Stimulated activated CD4-positive, alpha-beta T cell treated with anti-CD3 and anti-CD28 coated beads, TNF-alpha, amount 100 ng/mL, for 48 hours (primary cell): ENCODE measurements at places on chromosomes 6 and 20.

- no peak for DNase-seq
These were observed 987.0 kb upstream of the MAP3K7 start for GRCh38 chr6:91573826-91574416.

- DNase-seq: no peak
These were observed 100.5 kb upstream of the DTNBP1 start for GRCh38 chr6:15763364-15763763.

- DNase-seq: no peak
These were observed 347.3 kb upstream of the RUNX2 start for GRCh38 chr6:44980841-44981240.

DNA sequence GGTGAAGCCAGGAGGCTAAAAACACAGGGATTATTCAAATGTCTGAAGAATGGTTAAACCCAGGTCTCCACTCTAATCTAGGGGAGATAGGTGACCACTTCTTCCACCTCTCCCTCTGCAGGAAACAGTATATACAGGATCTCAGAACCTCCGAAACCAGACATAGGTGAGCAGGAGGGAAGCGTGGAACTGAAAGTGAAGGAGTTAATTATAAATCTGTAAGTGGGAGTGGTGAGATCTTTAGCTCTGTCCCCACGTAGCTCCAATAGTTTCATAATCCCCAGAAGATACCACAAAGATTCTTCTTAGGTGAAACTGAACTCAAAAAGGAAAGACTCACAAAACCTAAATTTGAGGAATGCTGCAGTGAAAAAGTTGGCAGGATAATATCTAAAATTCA is 76.8 kb downstream of the THEMIS start:
- DNase-seq: no peak

DNA sequence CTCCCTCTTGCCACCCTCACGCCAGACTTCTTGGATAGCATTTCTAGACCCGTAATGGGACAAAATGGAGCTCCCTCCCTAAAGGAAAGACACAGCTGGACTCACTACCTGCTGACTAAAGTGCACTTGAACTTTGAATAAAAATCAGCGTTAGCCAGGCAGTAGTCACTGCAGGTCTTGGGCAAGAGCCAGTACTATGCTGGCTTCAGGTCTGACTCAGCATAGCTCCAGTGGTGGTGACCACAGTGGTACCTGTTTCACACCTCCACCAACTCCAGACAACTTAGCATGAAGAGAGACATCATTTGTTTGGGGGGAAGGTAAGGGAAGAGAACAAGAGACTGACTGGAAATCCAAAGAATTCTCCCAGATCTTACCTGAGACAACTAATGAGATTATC is 906.8 kb downstream of the GRIK2 start:
- DNase-seq: no peak

DNA sequence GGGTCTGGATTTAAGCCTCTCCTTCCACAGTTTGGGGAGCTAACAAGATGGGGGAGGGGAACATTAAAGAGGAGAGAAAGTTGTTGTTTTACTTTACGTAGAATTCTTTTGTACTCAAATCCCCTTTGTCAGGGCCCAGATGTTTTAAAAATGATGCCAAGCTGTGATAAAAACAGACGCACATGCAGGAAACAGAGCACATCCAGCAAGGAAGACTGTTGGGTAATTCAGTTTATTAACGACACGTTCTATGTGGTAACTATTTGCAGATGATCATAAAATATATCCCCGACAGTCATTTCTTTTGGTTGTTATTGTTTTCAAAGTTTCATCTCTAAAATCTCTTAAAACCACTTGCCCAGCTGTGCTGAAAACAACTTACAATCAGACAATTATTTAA is 307.0 kb upstream of the PRDM1 start:
- DNase-seq: no peak

DNA sequence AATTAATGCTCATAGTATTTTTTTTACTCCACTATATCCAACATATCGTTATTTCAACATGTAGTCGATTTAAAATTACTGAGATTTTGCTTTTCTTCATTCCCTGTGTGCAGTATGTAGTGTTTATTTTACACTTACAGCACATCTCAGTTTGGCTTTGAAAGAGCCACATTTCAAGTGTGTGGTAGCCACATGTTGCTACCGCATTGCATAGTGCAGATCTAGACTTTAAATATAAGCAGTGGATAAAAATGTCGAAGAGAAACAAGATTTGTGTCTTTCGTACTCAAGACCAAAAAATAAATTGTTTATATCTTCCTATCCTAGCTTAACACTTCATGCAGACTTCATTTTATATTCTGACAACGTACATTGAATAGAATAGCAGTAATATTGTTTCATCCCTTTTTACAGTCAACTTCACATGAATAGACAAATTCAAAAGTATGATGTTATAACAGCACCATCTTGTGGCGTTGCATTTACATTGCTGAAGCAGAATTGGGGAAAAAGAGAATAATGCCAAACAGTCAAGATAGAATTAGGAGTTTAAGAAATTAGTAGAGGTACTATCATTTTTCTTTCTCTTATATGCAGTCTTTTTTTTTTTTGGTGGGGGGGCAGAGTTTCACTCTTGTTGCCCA is 29.9 kb downstream of the FBXO5 start:
- no peak for DNase-seq

DNA sequence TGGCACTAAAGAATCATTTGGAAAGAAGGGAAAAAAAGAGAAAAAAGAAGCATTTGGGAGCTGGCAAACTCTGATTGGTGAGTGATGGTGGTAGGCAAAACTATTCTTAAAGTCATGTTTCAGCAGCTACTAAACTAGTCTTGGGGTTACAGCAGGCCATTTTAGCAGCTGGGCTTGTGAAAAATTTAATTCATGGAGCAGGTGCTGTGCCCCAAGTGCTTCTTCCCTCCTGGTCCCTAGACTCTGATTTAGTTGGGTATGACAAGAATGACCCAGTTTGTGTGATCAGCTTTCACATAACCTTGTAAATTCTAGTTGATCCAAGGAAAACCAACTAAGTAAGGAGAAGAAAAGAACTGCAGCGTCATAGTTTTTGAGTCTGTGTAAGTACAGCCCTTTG is 1.1 kb upstream of the ASIP start:
- no peak for DNase-seq

- no peak for DNase-seq
These were observed 23.9 kb upstream of the MOXD1 start for GRCh38 chr6:132425176-132425575.

DNA sequence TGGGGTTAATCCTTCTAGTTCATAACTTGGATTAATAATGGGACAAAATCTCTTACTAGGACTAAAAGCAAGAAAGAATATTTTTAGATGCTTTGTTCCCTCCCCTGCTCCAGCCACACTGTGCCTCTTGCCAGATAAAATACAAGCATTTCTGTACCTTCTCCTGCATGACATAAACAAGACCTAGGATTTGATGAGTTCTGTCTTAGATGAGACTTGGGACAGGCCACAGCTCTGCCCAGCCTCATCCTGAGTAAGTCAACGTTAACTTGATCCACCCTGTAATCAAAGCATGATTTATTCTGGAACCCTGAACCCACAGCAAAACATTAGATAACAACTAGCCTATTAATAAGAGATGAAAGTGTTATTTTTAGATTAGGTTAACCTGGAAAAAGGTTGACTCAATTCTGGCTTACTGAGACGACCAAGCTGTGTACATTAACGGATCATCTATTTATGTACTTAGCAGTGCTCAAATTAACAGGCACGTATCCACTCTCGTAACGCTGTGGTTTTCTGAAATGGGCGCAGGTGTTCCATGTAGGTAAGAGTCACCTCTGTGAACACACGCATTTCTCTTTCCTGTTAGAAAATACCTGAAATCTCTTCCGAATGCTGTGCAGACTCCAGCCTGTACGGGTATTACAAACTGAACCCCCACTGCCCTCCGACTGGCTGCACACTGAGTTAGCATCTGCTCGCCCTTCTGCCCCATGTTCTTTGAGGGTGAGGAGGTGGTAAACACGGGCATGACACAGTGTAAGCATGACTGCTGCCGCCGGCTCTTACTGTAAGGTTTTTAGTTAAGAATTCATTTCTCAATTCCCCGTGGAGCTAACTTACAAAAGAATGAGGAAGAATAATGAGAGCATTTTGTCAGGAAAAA is 132.1 kb upstream of the FOXQ1 start:
- no peak for DNase-seq

GRCh38 chr20:34797012-34797995 is 28.1 kb downstream of the NCOA6 start:
- no peak for DNase-seq

DNA sequence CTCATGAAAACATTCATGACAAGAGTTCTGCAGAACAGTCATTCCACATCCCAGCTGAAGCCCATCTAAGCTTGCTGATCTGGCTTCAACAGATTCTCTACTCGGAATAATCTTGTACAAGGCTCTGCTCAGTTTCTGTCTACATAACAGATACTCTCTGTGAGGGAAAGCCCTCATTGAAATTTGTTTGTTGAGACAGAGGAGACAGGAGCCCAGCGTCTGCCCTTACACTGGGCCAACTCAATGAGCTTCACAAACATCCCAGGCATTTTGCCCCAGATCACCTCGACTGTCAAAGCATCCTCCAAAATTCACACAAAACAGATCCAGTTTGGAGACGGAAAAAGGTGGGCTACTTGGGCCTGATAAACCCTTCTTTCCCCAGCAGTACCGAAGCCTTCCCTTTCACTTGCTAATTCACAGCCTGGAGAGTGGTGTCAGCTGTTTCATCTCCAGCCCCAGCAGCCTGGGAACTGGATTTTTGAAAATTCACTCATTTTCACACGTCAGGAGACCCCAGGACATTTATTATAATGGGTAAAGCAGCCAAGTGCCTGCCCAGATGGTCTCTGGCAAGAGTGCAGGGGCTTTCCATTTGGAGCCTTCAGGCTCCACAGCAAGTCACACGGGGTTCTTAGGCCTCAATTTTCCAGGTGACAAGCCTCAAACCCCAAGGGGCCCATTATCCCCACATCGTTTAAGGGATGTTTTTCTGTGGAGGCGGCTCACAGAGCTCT is 7.3 kb downstream of the CCDC167 start:
- no peak for DNase-seq

GRCh38 chr20:58751979-58752378 is 59.4 kb downstream of the NPEPL1 start:
- no peak for DNase-seq

GRCh38 chr6:45816674-45817297 is 198.9 kb downstream of the CLIC5 start:
- no peak for DNase-seq

- no peak for DNase-seq
These were observed 94.5 kb upstream of the BTN3A2 start for GRCh38 chr6:26270486-26270861.

DNA sequence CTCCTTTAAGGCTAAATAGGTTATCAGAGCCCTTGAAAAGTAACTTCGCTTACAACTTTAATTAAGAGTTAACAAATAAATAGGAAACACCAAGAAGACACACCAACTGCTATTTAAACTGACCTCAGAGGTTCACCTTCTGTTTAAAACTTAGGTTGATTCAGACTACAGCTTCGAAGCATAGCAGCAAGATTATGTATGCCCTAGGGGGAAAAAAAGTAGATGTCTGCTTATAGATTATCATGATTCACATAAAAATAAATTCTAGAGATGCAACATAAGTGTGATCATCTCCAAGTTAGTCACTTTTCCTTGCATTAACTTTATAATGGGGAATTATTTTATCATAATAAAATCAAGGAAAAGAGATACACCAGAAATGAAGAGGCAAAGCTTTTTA is 8.9 kb downstream of the PNISR start:
- DNase-seq: no peak

DNA sequence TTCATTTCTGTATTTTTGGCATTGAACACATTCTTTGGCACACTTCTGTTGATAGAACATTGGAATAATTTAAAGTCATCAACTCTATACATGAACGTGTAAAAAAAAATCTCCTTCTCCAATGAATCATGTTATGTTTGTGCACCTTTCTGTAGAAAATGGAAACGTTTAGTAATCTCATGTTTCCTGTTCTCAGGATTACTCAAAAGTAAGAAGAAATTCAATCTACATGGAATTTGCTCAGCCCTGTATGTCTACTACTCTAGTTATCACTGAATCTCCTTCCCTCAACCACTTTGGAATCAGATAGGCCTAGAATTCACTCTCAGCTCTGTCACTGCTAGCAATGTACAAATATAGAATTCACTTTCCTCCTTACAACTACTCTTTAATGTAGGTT is 103.6 kb downstream of the COL21A1 start:
- no peak for DNase-seq

DNA sequence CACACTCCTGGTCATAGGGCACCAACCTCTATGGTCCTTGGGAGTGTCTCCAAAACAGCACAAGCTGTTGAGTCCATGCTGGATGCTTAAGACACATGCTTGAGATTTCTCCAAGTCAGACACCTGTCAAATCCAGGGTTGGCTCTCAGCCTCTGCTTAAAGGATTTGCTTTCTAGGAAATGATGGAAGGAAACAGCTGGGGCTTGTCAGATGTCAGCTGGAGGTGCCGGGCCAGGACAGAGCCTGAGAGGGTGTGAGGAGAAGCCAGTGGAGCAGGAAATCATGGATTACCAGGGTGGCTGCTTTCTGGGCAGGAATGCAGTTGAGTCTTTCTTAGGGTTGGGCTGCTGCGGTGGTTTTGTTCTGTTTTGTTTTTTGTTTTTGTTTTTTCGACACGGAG is 83.0 kb upstream of the FAM184A start:
- DNase-seq: no peak

GRCh38 chr20:50762435-50763220 is 31.2 kb downstream of the PARD6B start:
- DNase-seq: no peak

DNA sequence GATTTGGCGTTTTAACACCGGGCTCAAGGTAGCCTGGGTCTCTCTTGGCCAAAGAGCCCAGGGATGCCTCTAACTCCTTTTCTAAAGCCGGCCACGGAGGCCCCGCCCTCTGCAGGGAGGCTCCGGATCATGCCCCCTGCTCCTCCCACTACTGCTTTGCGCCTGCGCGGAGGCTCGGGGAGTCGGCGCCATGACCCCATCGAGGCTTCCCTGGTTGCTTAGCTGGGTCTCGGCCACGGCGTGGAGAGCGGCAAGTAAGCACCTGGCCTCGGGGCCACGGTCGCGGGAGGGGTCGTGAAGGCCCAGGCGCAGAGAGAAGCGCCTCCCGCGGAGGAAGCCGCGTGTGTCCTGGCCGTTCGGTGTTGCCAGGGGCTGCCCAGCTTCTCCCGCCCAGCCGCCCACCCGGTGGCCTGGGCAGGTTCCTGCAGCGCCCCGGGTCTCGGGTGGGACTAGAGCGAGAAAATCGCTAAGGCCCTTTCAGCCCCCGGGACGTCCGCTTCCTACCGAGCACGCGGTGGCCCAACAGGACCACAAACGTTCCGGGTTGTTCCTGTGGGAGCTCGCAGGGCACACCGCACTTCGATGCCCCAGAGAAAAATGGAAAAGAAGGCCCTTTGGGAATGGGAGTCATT is at the start of gene SDHAF4:
TSS of gene SDHAF4 (plus strand) at position 180 of the 632 bp plus-strand sequence. CDS start at position 191, 11 bp downstream.
- peak; percentile 85 for DNase-seq

- no peak for DNase-seq
These were observed 78.6 kb upstream of the INSM1 start for GRCh38 chr20:20289331-20289730.

GRCh38 chr6:149686230-149686629 is 31.7 kb downstream of the LATS1 start:
- no peak for DNase-seq

- no peak for DNase-seq
These were observed 51.2 kb downstream of the CRYBG1 start for GRCh38 chr6:106411643-106412200.

GRCh38 chr6:126054802-126055201 is 68.5 kb downstream of the TRMT11 start:
- DNase-seq: no peak

- no peak for DNase-seq
These were observed 294.3 kb upstream of the BMP2 start for GRCh38 chr20:6473197-6473596.
